ENCODE measurements at places on chromosomes 7 and 10.

GRCh38 chr7:24971333-24972165, 8.4 kb downstream of the OSBPL3 start:
- DNase-seq, result no peak

GRCh38 chr10:55550236-55550635, 749.2 kb upstream of the PCDH15 start:
- DNase-seq, result no peak

DNA sequence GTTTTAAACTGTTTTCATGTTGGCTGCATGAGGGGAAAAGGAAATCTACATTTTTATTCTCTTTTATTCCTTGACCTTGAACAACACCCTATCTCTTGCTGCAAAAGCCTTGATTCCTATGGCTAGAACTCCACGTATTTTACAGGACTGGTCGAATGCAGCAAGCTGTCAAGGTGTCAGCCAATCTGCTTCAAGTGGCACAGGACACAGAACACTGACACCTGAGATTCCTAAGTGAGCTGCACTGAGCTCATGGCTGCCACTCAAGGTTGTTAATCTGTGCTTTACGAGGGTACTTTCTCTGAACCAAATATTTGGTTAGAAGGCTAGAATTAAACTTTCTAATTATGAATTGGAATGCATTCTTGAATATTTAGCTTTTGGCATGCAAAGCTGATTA, 349.7 kb upstream of the COBL start:
- DNase-seq, result peak; percentile 55

DNA sequence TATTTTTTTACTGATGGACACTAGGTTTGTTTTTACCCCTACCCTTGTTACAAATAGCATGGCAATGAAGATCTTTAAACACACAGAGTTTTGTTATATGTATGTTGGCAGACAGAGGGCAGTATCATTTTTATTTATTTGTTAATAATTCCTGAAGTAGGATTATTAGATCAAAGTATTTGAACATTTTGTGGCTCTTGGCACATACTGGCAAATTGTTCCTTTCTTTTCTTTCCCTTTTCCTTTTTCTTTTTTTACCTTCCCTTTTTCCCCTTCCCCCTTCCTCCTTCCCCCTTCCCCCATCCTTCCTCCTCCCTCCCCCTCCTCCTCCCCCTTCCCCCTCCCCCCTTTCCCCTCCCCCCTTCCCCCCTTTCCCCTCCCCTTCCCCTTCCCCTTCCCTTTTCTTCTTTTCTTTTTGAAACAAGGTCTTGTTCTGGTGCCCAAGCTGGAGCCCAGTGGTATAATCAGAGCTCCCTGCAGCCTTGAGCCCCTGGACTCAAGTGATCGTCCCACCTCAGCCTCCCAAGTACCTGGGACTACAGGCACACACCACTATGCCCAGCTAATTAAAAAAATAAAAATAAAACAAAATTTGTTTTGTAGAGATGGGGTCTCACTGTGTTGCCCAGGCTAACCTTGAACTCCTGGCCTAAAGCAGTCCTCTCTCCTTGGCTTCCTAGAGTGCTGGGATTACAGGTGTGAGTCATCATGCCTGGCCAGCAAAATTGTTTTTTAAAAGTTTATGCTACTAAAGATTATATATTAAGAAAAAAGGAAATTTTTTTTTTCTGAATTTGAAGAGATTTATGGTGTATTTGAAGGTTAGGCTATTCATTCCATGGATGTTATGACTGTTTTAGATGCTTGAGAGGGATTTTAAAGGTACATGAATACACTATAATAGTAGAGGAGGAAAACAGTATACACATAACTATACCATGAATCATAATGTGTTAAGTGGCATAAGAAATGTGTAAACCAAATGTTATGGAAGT, 39.3 kb downstream of the SEPTIN7 start:
- no peak for DNase-seq

- no peak for DNase-seq
Measured at GRCh38 chr7:96085953-96086352, 235.9 kb downstream of the SLC25A13 start.

- no peak for DNase-seq
Measured at GRCh38 chr7:105937411-105937810, 25.7 kb upstream of the CDHR3 start.

GRCh38 chr7:39645482-39646407, 22.4 kb downstream of the RALA start:
- no peak for DNase-seq

DNA sequence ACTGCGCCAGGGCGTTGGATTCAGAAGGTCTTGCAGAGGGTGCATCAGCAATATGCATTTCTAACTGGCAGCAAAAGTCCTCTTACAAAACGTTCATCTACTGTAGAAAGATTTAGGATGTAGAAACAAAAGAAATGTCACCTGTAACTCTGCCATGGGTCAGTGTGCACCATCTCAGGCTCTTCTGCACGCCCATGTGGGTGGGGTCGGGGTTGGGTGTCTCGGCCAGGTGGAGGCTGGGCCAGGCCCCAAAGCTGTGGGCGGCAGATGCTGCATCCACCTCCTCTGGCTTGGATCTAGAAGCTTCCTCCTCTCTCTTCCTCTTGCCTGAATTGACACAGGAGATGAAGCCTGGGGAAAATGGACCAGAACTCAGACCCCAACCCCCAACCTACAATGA, 111.3 kb upstream of the PPP2R2D start:
- DNase-seq, result peak; percentile 20

- DNase-seq, result no peak
Measured at GRCh38 chr7:77353407-77353721, 62.8 kb downstream of the GSAP start.

DNA sequence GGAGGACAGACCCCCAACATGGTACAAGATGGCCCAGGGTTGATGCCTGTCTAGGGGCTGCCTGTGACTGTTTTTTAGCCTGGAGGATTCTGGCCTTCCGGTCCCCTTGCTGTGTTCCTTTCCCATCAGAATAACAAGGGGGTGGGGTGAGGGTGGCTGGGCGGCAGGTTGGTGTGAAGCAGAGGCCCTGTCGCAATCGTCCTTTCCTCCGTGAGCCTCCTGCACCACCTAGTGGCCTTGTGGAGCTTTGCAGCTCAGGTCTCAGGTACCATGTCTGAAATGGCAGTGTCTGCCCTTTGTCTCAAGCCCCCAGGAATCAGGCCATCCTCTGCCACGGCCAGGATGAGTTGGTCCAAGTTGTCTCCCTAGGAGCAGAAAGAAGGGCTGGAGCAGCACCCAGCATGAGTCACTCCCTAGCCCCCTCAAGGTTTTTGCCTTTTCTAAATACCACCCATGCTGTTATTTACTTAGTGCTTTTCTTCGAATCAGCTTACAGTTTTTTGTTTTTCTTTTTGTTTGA, 24.2 kb downstream of the TACR2 start:
- DNase-seq, result peak; percentile 97

DNA sequence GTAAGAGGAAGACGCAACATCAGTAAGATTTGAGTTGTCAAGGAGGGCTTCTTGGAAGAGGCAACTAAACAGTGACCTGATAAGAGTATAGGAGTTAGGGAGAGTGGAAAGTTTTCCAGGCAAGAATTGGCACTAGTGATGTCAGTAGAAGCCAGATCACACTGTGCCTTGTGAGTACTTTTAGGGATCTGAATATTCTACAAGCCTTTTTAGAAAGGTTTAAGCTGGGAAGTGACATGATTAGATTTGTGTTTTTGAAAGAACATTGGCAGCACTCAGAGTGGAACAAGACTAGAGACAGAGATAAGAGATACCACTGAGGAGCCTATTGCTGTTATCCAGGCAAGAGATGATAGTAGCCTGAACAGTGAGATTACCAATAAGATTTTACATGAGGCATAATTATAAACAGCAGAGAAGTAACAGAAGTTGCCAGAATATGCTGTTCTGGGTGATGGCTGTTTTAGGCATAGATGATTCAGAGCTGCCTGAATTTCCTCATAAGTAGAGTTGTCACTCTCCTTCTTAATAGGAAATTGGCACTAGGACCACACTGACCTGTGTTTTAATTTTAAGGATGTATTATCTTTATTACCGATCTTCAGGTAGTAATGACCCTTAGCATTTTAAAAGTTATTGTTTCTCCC, 45.6 kb downstream of the NHLRC2 start:
- no peak for DNase-seq

GRCh38 chr7:114931656-114932011, 9.7 kb downstream of the MDFIC start:
- no peak for DNase-seq

DNA sequence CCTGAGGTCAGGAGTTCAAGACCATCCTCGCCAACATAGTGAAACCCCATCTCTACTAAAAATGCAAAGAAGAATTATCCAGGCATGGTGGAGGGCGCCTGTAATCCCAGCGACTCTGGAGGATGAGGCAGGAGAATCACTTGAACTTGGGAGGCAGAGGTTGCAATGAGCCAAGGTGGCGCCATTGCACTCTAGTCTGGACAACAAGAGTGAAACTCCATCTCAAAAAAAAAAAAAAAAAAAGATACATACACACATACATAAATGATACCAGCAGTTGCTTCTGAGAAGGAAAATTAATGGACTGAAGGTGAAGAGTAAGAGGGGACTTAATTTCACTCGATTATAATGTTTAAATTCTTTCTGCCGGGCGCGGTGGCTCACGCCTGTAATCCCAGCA, 40.2 kb upstream of the PAX2 start:
- DNase-seq, result no peak

- DNase-seq, result peak; percentile 79
Measured at GRCh38 chr7:923108-924041, 31.1 kb downstream of the ADAP1 start.

DNA sequence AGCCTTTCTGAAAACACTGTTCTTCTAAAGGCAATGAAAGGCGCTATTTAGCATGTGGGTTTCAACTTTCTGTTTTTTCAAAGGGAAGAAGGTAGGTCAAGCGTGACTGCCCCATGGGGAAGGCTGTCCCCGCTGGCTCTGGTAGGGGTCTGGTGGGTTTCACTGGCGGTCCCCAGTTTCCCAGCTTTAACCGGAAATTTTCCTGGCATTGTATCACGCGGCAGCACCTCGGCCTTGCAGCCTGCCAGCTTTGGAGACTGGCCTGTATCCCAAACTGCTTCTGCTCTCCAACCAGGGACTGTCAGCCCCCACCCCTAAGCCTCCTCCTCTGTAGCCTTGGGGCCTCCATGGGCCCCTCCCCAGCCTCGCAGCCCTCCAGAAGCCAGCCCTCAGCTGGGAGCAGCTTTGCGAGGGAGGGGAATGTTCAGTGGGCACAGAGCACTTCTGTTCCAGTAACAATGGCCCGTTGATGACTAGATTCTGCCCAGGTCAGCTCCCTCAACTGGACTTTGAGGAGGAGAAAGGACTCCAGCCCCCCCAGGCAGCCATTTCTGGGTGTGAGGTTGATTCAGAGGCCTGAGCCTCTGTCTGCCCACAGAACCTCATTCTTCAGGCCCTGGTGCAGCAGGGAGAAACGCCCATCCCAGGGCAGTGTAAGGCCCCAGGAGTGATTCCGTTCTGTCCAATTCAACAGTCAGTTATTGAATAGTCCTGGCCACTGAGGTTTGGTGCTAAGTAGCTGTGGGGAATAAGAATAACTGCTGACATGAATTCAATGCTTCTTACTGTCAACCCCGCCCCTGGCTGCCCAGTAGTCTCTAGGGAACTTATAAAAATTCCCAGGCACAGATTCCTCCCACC, 17.1 kb downstream of the CHST3 start:
- DNase-seq, result no peak

- DNase-seq, result no peak
Measured at GRCh38 chr7:30694218-30694745, 12.0 kb upstream of the CRHR2 start.

GRCh38 chr10:51596695-51597094, 102.7 kb downstream of the CSTF2T start:
- DNase-seq, result no peak

- no peak for DNase-seq
Measured at GRCh38 chr10:124709861-124710260, 34.3 kb downstream of the FAM53B start.

GRCh38 chr10:89342206-89342958, 14.6 kb downstream of the IFIT3 start:
- no peak for DNase-seq

- DNase-seq, result no peak
Measured at GRCh38 chr10:103747193-103747865, 108.0 kb downstream of the SH3PXD2A start.

- no peak for DNase-seq
Measured at GRCh38 chr10:75303045-75303777, 67.5 kb upstream of the COMTD1 start.

GRCh38 chr10:113452146-113452845, 100.6 kb upstream of the HABP2 start:
- no peak for DNase-seq

DNA sequence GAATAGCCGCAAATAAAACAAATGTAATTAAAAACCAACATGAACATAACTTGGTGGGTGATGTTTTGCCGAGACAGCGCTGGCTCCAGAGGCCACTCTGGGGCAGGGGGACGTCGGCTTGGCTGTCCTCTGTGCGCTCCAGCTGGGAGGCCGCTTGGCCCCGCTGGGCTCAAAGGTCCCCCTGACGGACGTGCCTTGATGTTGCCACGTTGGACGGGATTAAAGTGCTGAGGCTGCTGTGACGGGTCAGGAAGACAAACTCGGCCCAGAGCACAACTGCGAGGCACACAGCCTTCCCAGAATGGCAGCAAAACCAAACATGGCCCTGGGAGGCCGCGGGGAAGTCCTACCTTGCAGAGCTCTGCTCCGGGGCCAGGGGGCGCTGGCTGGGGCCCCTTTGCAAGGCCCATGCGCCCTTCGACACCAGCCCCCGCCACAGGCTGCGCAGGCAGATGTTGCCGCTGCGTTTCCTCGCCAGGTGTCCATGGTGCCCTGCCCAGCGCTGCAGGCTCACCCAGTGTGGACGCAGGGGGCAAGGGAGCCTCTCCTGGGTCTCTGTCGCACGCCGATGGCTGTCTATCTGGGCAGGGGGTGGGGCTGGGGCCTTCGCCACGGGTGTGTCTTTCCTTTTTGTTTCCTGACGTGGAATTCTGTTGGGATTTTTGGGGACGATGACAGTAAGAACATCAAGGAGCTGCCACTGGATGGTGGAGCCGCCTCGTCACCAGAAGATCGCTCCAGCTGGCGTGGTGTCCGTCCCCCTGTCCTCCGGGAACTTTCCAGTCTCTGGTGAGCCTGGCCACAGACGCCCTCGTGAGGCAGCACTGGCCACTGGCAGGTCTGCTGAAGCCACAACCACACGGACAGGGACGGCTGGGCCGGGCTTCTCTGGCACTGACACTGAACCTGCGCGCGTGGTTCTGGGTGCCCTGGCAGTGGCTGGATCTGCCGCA, 99.6 kb upstream of the DIP2C start:
- DNase-seq, result peak; percentile 91

GRCh38 chr7:159084069-159084801, 60.4 kb downstream of the VIPR2 start:
- DNase-seq, result peak; percentile 34

- DNase-seq, result no peak
Measured at GRCh38 chr10:123726381-123726780, 60.2 kb downstream of the GPR26 start.

DNA sequence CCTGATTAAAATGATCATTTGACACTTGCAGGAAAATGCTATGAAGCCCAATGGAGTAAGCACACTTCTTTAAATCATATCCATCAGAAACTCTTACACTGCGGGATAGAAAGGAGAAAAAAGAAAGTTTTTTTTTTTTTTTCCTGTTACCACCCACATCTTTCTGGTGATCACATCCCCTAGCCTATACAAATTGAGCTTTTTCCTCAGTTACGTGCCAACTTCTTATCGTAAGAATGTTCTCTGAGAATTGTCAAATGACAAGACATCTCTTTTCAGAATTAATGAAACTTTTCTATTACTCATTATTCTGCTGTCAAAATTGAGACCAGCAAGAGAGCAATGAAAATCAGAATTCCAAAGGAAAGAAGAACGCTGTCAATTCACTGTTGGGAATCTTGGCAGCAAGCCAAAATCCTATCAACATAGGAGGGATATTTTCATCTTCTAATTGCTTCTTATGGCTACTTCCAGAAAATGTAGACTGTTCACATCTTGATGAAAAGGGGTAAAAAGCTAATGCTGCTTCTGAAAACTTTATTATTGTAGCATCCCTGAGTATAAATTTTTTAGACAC, 179.5 kb downstream of the ADAM12 start:
- DNase-seq, result no peak
